ENCODE measurements at places on chromosomes 2 and 18. TPM values are rescaled to one million over a fixed set of nuclear protein-coding genes. Genes with fewer than 3 reads are reported as not detected.
A peak's percentile ranks its signal among the peaks of the same experiment; 100 is the strongest.

DNA sequence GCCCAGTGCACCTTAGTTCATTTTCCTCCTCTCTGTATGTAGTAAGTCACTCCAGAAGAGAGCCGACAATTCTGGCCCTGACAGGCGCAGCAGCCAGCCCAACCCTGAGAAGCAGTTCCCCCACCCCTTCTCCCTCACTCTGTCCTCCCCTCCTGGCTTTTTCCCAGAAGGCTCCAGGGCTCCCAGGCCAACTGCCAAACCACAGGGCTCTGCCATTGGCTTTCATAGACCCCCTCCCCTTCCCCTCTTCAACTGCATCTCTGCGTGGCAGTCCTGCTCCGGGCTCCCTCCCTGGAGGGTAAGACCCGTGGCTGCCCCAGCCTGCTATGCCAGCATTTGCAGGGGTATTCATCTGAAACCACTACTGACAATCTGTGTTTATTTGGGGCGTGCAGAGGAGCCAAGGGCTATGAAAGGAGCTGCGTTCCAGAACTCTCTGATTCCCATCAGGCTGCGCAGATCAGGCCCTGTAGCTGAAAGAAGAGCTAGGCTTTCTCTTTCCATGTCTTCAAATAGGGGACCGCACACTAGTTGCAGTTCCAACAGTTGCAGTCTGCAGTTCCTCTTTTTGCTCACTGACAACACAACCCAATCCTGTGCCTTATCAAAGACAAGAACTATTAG is 388.6 kb upstream of the TNP1 start:
- DNase-seq, result peak; percentile 63

Gene ACVR1C
- total RNA-seq, result 0.46 TPM

DNA sequence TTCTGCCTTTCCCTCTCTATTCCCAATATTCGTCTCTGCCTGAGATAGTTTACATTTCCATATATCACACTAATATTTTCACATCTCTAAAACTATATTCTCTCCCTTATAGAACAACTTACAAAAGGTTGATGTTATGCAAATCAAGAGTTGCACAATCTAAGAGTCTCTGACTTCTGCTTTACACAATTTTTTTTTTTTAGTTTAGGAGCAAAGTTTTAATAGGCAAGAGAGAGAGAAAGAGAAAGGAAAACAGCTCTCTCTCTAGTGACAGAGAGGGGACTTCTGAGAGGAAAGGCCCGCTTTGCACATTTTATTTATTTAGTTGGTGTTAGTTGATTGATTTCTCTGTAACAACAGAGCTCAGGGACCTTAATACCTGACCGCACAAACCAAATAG is 380.2 kb downstream of the TXNL1 start:
- DNase-seq, result no peak

DNA sequence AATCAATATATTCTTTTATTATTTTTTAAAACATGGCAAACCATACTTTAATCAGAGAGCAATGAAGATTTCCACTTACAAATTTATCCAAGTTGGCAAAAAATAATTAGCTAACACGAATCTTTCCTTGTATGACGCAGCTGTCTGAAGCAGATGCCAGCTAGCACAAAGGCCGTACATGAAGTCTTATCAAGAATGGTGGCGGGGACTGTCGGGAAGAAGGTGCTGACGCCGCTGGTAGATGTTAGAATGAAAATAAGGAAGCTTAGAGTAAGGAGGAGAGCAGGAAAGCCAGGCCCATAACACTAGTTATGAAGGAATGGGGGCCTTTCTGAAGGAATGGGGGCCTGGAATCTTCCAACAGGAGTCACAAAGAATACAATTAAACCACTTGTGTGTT is 96.7 kb downstream of the ZNF516 start:
- DNase-seq, result no peak

GRCh38 chr2:228875152-228875900 is 395.8 kb downstream of the PID1 start:
- DNase-seq, result no peak

Gene COL4A3
- total RNA-seq, result 4.5 TPM

GRCh38 chr2:233600386-233600785 is 17.0 kb upstream of the UGT1A8 start:
- DNase-seq, result no peak

DNA sequence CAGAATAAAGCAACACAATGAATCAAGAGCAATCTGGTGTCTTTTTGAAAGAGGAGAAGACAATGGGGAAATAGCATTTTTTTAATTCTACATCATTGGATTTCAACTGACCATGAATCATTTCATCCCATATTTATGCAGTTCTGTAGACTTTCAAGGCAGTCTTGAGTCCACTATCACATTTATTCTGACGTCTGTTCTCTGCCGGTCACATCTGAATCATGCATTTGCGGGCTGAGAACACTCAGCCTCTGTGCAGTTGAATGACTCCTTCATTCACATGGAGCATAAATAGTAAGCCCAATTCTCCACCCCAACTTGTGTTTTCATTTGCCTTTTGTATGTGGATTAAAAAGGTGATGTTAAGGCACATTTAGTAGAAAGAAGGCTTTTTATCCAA is 128.2 kb downstream of the AKAIN1 start:
- DNase-seq, result no peak

DNA sequence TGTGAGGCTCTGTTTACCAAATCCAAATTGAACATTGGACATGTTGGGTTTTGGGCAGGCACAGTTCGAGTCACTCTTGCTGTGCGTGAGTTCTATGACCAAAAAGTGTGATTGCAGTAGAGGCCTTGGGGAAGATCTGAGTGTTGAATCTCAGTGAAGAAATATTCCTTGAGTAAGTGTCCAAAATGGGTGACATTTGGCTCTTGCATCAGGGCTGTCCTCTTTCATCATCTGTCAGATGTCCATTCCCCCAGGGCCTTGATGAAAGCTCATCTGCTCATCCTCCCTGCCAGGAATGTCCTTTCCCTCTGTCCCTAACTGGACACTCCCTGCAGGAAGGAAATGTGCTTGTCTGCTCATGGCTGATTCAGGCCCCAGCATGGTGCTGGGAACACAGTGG is 6.4 kb upstream of the SFTPB start:
- peak; percentile 90 for DNase-seq

- no peak for DNase-seq
Measured at GRCh38 chr2:187976259-187976985, 315.3 kb upstream of the GULP1 start.
